ENCODE measurements at places on chromosomes 13 and 19. TPM values are rescaled to one million over a fixed set of nuclear protein-coding genes. Genes with fewer than 3 reads are reported as not detected.

GRCh38 chr13:110187641-110188161, 119.3 kb downstream of the COL4A1 start:
- peak; percentile 70 for DNase-seq

The CCDC70 gene
- total RNA-seq = not detected

The GNA15 gene
- 0.26 TPM for total RNA-seq

The CLPTM1 gene
- 23.3 TPM for total RNA-seq
